ENCODE measurements at places on chromosomes 2 and 18.

- DNase-seq, result no peak
Measured at GRCh38 chr2:219641390-219642068, 14.1 kb downstream of the SLC4A3 start.

GRCh38 chr2:241461693-241462677 lies 46.4 kb downstream of the STK25 start:
- DNase-seq, result no peak

- DNase-seq, result no peak
Measured at GRCh38 chr2:196123679-196124373, 47.6 kb downstream of the STK17B start.

- no peak for DNase-seq
Measured at GRCh38 chr2:24821433-24821891, 28.2 kb downstream of the CENPO start.

GRCh38 chr2:239729151-239729550 lies 296.0 kb downstream of the NDUFA10 start:
- DNase-seq, result no peak

All from activated naive CD4-positive, alpha-beta T cell treated with anti-CD3 and anti-CD28 coated beads, Interleukin-2, amount 10 ng/mL, durations not matched to agents 7 days and 5 days (primary cell).